ENCODE measurements at places on chromosomes 7 and 10. TPM values are rescaled to one million over a fixed set of nuclear protein-coding genes. Genes with fewer than 3 reads are reported as not detected.
A peak's percentile ranks its signal among the peaks of the same experiment; 100 is the strongest.

- DNase-seq: no peak
Observed at GRCh38 chr7:18201350-18201749, 173.7 kb upstream of the PRPS1L1 start.

GRCh38 chr10:60627778-60628748 is 150.2 kb upstream of the CDK1 start:
- no peak for DNase-seq

DNA sequence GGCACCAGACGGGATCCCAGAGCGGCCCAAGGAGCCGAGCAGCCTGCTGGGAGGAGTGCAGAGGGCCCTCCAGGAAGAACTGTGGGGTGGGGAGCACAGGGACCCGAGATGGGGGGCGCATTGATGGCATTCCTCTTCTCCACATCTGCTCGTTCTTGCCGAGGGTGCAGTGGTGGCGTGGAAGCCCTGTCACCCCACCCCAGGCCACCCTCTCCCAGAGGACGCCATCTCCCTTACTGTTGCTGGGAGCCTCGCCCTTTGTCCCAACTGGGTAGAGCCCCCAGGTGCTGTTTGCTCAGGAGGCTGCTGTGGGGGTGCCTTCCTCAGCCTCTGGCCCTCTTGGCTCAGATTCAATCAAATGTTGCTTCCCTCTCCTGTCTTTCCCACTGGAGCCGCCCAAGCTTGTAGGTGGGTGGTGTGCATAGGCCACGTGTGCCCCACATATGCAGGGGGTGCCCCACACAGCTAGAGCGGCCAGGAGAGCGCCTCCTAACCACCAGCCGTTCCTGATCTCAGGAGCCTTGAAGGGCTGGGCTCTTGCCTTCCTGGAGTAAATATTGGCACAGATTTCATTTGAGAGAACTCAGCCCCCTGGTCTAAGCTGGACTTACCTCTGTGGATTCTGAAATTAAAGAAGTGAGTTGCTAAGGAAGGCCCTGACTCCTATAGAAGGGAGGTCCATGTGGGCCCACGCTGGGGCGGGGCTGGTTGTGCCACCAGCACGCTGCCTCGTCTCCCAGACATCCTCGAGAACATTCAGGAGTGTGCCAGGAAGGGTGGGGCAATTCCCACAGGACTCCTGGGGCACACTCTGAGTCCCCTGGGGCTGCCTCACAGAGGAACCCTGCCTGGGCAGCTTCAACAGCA is 39.2 kb downstream of the ZNF467 start:
- DNase-seq: no peak

- DNase-seq: no peak
Observed at GRCh38 chr7:122397381-122397780, 92.8 kb upstream of the FEZF1 start.

DNA sequence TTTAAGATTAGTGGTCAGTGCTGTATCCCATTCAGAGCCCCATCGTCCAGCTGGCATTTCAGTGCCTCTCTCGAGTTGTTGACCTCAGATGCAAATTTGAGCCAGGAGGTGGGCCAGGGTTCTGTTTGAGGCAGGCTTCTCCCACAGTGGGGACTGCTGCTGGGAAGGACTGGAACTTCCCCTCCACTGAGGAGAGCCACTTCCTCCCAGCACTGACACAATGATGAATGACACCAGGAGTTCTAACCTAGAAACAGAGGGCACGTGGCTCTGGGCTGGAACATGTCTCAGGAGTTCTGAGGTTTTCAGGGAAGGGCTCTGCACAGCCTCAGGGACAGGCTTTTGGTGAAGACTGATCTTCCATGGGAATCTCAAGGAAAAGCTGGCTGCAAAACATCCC is 18.3 kb upstream of the BTBD16 start:
- DNase-seq: no peak

GRCh38 chr7:37208528-37208927 is 240.1 kb downstream of the ELMO1 start:
- DNase-seq: no peak

DNA sequence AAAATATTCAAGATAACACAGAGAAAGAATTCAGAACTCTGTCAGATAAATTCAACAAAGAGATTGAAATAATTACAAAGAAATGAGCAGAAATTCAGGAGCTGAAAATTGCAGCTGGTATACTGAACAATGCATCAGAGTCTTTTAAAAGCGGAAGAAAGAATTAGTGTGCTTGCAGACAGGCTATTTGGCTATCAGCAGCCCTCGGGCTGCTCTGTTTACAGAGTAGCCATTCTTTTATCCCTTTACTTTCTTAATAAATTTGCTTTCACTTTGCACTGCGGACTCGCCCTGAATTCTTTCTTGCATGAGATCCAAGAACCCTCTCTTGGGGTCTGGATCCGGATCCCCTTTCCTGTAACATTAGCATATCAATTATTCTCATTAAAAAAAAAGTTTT is 1040.0 kb downstream of the SORCS3 start:
- no peak for DNase-seq

DNA sequence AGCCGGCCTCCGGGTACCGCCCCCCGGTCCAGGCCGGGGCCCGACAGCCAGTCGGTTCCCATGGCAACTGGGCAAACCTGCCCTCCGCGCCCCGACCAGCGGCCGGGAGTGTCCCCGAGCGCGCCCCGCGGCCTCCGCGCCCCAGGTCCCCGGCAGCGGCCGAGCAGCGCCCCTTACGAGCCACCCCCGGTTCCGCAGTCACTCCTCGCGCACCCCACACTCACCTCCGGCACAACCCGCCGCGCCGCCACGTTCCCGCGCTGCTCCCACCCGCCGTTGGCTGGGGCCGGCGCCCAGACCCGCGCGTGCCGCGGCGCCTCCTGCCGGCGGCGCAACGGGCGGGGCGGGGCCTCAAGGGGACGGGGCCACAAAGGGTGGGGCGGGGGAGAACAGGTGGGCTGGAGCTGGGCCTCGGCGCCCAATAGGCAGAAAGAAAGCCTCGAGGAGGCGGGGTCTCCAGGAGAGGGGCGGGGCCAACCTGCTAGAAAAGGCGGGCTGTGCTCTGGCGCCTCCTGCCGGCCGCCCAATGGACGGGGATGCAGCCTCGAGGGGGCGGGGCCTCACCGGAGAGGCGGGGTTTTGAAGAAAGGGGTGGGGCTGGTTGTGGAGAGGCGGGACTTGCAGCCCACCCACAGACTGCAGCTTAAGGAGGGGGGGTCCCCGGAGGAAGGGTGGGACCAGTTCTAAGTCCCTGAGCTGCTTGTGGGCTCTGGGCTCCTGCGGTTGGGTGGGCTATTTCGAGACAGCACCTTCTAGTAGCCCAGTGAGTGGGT is at the start of gene RADIL:
Gene RADIL, minus strand, starts transcription at position 345 of the 773 bp plus-strand sequence. CDS start 5,577 bp downstream, outside the sequence.
- peak; percentile 79 for DNase-seq

DNA sequence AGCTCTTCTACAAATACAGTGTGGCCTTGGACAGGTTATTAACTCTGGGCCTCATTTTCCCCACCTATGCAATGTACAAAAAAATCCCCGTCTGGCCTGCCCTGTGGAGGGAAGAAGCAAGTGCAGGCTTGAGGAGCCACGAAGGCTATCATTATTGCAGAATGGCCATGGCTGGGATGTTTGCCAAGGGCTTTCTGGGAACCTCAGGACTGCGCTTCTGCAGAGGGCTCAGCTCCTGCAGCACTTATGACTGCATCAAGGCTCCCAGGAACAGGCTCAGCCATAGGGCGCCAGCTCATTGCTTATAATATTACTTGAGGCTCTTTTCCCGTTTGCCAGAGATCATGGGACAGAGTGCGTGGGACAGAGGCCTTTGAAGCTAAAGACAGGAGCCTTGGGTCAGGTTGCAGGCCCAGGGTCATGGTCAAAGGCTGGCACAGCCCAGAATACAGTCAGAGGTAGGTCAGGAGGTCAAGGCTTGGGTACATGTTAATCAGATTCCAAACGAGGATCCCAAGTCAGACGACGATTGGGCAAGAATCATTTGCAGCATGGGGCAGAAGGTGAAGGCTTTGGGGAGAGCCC is 20.6 kb upstream of the C10orf105 start:
- DNase-seq: no peak

GRCh38 chr10:132302421-132303310 is 5.1 kb downstream of the STK32C start:
- no peak for DNase-seq

DNA sequence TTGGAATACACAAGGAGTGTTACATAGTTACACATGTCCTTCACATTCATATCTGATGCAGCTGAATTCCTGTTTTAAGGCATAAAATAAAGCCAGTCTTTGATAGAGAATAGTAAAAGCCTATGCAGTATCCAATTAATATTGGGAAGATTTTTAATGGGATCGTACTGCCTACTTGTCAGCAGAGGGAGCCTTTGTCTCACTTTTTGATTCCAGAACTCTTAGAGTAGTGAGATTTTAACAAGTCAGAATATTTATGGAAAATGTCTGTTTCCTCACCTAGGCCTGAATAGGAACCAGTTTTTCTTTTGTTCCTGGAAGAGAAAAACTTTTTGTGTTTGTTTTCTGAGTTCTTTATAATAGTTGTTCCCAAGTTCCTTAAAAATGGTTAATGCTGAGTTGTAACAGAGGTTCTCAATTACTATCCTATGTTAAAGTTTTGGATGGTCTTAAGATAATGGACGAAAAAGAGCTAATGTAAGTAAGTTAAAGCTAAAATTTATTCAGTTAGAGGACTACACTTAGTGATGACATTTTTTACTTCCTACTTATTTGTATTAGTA is 114.0 kb downstream of the BBS9 start:
- DNase-seq: no peak

DNA sequence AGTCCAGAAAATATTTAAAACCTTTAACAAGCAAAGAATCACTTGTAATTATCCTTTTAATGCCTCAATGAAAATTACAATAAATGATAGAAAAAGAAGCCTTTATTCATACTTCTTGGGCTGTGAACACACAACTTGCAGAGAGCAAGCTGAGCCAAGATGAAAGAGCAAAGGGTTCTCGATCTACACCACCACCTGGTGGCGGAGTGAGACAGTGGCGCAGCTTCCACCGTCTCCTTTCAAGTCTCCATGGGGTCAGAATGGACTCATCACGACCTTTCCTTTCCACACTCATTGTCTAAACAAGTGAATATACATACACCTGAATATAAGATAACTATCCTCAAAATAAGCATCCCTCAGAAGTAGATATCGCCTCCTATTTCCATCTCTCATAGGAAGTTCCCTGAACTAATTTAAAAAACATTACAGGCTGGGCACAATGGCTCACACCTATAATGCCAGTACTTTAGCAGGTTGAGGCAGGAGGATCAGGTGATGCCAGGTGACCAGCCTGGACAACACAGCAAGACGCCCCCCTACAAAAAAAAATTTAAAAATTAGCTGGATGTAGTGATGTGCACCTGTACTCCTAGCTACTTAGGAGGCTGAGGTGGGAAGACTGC is 40.7 kb downstream of the ATE1 start:
- peak; percentile 49 for DNase-seq

GRCh38 chr10:72503241-72503640 is 122.6 kb downstream of the MICU1 start:
- DNase-seq: no peak

GRCh38 chr10:79490400-79491142 is 21.8 kb upstream of the EIF5AL1 start:
- no peak for DNase-seq

GRCh38 chr10:124482236-124482800 is 20.7 kb downstream of the LHPP start:
- DNase-seq: no peak

GRCh38 chr7:117087639-117088396 is 134.5 kb downstream of the ST7 start:
- DNase-seq: peak; percentile 7

DNA sequence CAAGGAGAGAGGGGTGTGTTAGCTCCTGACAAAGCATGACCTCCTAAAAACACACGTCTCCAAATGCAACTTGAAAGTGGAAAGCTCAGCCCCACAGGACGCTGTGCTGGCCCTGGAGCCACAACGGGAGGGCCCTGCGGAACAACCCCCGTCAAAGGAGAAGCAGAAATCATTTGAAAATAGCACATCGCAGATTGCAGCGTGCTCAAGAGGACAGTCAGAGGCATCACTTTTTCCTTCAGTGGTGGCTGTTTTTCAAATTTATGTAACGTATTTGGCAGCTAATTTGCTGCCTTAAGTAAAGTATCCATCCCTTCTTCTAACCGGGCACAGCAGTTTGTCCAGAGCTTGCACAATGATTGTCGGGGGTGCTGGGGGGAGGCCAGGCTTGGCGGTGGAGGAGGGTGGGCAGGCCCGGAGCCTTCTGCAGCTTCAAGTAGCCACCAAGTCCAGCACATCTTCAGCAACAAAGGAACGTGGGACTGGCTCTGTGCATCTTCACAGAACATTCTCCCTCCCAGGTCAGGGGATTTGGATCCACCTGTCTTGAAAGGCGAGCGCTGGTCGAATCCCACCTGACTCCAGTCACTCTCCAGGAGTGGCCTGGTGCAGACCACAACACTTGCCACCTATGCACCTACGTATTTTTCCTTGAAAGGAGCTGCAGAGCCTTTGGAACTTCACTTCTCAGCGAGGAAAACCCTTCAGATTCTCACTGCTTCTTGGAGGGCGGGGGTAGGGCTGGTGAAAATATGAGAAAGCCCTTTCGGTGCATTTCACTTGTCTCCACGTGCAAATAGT is 346.3 kb downstream of the DNAJB6 start:
- DNase-seq: no peak

- no peak for DNase-seq
Observed at GRCh38 chr7:92837000-92837749, 802 bp upstream of the CDK6 start.

GRCh38 chr7:122166740-122167139 is 22.7 kb upstream of the AASS start:
- no peak for DNase-seq

ADAMTS14 gene
- not detected for total RNA-seq

ANKRD2 gene
- not detected for total RNA-seq

GPR26 gene
- not detected for total RNA-seq

TCAF1 gene
- 11.8 TPM for total RNA-seq

CYP2C19 gene
- total RNA-seq: not detected

PRXL2A gene
- 8.3 TPM for total RNA-seq

CDC123 gene
- 162 TPM for total RNA-seq

DGKI gene
- total RNA-seq: 1.3 TPM

DOCK4 gene
- total RNA-seq: 1.2 TPM

ZSCAN21 gene
- 10.7 TPM for total RNA-seq

DENND2A gene
- not detected for total RNA-seq

ACTA2 gene
- 35.0 TPM for total RNA-seq

INA gene
- total RNA-seq: 0.73 TPM

SYNPO2L gene
- not detected for total RNA-seq

GAD2 gene
- not detected for total RNA-seq

HOXA11 gene
- total RNA-seq: not detected

ZNF800 gene
- total RNA-seq: 43.8 TPM

GNGT1 gene
- total RNA-seq: not detected

EPHA1 gene
- total RNA-seq: 2.8 TPM

PHYHIPL gene
- not detected for total RNA-seq

SPDYE16 gene
- 0.42 TPM for total RNA-seq
